RWPE2 (cell line): ENCODE measurements at places on chromosomes 7 and 10.

GRCh38 chr10:107473225-107473624 is 308.7 kb upstream of the SORCS1 start:
- H3K27me3 ChIP-seq = no peaks in the 10 kb centered on the region
- no peaks in the 10 kb centered on the region for H3K36me3 ChIP-seq
- no peaks in the 10 kb centered on the region for H3K4me1 ChIP-seq

- H3K36me3 ChIP-seq = no peaks in the 10 kb centered on the region; the same call in 1 of the 2 replicates
- no peak overlapping the region for H3K27ac ChIP-seq
- H3K27me3 ChIP-seq = no peaks in the 10 kb centered on the region
- no peak for DNase-seq
- no peaks in the 10 kb centered on the region for H3K4me1 ChIP-seq
Observed at GRCh38 chr7:77266291-77266794, 66.7 kb upstream of the FGL2 start.

DNA sequence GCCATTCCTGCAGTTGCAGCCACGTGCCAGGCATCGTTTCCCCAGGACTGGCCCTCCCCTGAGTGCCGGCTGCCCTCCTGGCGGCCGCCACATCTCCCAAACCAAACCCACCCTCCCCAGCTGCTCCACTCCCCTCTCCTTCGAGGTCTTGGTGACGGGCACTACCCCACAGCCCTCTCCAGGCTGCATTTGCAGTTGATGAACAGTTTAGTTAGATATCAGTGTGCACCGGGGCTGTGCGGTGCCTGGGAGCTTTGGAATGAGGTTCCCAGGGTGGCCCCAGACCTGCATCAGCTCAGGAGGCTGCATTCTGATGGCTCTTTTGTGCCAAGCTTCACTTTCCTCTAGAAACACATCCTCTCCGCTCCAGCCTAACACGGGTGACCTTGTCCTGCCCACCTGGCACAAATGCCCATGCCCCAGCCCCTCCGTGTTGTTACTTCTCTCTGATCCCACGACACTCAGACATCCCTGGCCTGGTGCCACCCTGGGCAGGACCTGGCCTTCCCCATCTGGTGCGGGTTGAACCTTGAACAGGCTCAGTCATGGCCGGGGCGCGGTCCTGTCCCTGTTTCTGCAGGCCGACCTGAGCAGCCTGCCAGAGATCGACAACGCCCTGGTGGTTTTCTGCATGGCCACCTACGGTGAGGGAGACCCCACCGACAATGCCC is 14.5 kb downstream of the TMEM120A start:
- no peaks in the 10 kb centered on the region for H3K27me3 ChIP-seq
- H3K27ac ChIP-seq = no peak overlapping the region
- H3K4me1 ChIP-seq = no peaks in the 10 kb centered on the region
- DNase-seq = no peak
- no peak overlapping the region for H3K4me3 ChIP-seq

- H3K36me3 ChIP-seq = no peaks in the 10 kb centered on the region
- no peaks in the 10 kb centered on the region for H3K4me1 ChIP-seq
- no peak overlapping the region for H3K27ac ChIP-seq
- no peaks in the 10 kb centered on the region for H3K27me3 ChIP-seq
- no peak overlapping the region for H3K4me3 ChIP-seq
Observed at GRCh38 chr7:34207810-34208209, 302.5 kb downstream of the BMPER start.

DNA sequence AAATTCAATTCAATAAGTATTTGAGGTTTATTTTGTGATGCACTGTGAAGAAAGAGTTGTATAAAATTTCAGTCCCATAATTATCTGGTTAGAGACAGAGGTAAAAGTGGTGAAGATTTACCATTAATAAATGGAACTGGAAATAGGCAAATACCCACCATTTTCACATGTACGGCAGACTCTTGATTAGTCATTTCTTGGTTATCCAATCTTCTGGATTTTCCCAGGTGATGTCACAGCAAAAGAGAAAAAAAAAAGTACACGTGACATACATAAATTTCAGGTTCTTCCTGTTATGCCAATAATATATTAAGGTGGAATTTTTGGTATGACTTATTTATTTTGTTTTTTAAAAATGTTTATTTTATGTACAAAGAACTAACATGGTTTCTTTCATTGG is 26.8 kb downstream of the NT5C3A start:
- peaks cover 9% of the 10 kb centered on the region for H3K4me1 ChIP-seq
- H3K27ac ChIP-seq = no peak overlapping the region
- no peak for DNase-seq
- H3K36me3 ChIP-seq = peaks cover 17% of the 10 kb centered on the region

- H3K4me1 ChIP-seq = no peaks in the 10 kb centered on the region
- no peaks in the 10 kb centered on the region for H3K27me3 ChIP-seq
- no peak overlapping the region for H3K27ac ChIP-seq
- peaks cover 4% of the 10 kb centered on the region for H3K36me3 ChIP-seq
Observed at GRCh38 chr10:79176052-79176501, 107.3 kb downstream of the ZMIZ1 start.

GRCh38 chr10:14926061-14926470 is 27.8 kb downstream of the DCLRE1C start:
- no peak overlapping the region for H3K4me3 ChIP-seq
- no peak for DNase-seq
- H3K36me3 ChIP-seq = peaks cover 87% of the 10 kb centered on the region
- H3K27me3 ChIP-seq = no peaks in the 10 kb centered on the region
- no peak overlapping the region for H3K27ac ChIP-seq

- H3K4me3 ChIP-seq = no peak overlapping the region
- no peak overlapping the region for H3K27ac ChIP-seq
Observed at GRCh38 chr10:119477444-119477843, 65.1 kb downstream of the RGS10 start.

DNA sequence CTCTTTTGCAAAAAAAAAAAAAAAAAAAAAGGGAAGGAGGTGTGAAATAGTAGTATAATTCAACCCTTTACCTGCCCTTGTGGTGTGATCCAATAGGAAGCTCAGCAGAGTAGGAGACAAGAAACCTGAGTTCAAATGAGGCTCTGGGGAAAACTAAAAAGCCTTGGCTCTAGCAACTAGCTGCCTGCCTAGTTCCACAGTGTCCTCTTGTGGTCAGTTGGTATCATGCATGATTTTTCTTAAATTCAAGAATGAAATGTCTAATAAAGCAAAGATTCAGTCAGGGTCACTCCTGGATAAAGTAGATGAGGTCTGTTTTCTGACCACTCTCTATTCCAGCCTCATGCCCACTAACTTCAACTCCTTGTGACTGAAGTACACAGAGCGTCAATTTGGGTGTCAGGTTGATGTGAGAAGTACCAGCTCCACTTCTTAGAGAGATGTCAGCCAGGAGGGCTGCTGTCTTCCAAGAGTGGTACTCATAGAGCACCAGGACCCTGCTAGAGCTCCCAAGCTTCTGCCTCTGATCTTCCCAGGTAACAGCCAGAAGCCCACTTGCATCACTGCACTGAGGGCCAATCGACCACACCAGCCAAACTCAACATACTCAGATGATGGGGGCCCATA is 10.5 kb downstream of the LSM5 start:
- H3K4me1 ChIP-seq = peaks cover 3% of the 10 kb centered on the region
- no peak overlapping the region for H3K27ac ChIP-seq
- H3K36me3 ChIP-seq = no peaks in the 10 kb centered on the region

DNA sequence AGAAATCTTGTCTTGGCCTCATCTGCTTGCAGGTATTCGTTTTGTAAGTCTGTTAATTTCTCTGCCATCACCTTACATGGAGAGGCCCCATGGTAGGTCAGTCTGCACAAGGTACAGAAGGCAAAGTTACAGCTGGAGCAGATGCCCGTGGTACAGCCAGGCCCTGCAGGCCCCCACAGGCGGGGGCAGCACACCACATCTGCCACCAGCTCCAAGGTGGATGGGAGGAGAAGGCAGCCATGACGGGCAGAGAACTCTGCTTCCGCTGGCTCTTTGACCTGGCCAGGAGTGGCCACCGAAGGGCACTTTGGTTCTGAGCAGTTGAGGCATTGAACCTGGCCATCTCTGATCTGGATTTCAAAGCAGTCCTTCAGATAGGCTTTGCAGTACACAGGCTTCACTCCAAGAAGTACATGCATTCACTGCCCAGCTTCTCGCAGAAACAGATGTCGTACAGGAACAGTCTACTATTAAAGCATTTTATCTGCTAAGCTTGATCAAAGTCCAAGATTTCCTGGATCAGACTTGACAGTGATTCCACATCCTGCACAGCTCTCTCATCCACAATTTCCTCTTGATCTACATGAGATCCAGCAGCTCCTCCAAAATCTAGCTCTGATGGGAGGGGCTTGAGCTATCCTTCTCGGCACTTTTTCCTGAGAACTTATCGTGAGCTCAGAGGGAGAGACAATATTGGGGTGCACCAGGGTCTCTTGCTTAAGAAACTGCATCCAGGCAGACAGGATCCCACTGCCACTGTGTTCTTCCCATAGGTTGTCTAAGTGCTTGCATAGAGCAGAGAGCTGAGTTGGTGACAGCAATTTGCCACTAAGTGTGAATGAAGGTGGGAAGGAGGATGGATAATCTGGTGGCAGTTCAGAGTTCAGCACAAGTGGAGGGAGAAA is 120.7 kb downstream of the TRRAP start:
- no peaks in the 10 kb centered on the region for H3K27me3 ChIP-seq
- peaks cover 59% of the 10 kb centered on the region for H3K36me3 ChIP-seq
- H3K4me3 ChIP-seq = no peak overlapping the region
- no peaks in the 10 kb centered on the region for H3K4me1 ChIP-seq
- DNase-seq = no peak

- H3K36me3 ChIP-seq = no peaks in the 10 kb centered on the region
- H3K27me3 ChIP-seq = no peaks in the 10 kb centered on the region
- no peak overlapping the region for H3K4me3 ChIP-seq
- DNase-seq = no peak
Observed at GRCh38 chr7:93902777-93903423, 3.5 kb upstream of the GNGT1 start.

- H3K4me1 ChIP-seq = peaks cover 5% of the 10 kb centered on the region
- H3K27ac ChIP-seq = no peak overlapping the region
- peak overlapping the region; percentile 41 for H3K4me3 ChIP-seq
- no peaks in the 10 kb centered on the region for H3K27me3 ChIP-seq
Observed at GRCh38 chr7:45089341-45089891, 647 bp upstream of the NACAD start.

GRCh38 chr10:11297136-11297535 is 279.5 kb downstream of the CELF2 start:
- H3K4me3 ChIP-seq = no peak overlapping the region
- no peak for DNase-seq
- H3K27me3 ChIP-seq = no peaks in the 10 kb centered on the region

- no peaks in the 10 kb centered on the region for H3K36me3 ChIP-seq
- no peak within 1 kb of the TSS for H3K27ac ChIP-seq
- no peaks in the 10 kb centered on the region for H3K27me3 ChIP-seq
- no peak for DNase-seq
Observed at GRCh38 chr7:105963038-105963667, at the start of gene CDHR3. CDHR3 (plus strand) TSS chr7:105963264; CDS start chr7:105963319, 55 bp downstream.

DNA sequence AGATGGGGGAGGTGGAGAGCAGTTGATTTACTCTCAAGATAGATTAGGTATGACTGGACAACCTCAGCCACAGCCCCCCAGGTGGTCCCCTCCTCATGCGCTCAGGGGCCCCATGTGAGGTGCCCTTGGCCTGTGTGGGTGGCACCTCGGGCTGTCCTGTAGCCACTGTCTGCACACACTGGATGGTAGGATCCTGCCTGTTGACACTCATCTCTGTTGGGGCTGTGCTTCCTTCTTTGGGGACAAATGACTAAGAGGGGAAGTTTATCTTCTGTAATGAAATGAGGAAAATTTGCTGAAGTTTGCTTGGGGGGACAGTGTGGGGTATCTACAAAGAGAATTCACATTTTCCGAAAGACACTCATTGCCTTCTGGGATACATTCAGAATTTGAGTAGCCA is 53.6 kb upstream of the ANTXRL start:
- H3K27ac ChIP-seq = no peak overlapping the region
- H3K4me3 ChIP-seq = no peak overlapping the region
- H3K27me3 ChIP-seq = no peaks in the 10 kb centered on the region
- no peaks in the 10 kb centered on the region for H3K4me1 ChIP-seq

DNA sequence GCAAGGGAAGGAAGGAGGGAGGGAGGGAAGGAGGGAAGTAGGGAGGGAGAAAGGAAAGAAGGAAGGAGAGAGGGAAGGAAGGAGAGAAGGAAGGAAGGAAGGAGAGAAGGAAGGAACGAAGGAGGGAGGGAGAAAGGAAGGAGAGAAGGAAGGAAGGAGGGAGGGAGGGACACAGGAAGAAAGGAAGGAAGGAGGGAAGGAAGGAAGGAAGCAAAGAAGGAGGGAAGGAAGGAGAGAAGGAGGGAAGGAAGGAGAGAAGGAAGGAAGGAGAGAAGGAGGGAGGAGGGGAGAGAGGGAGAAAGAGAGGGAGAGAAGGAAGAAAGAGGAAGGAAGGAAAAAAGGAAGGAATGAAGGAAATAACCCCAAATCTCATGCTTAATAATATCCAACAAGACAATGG is 630.6 kb downstream of the GRID1 start:
- H3K4me3 ChIP-seq = no peak overlapping the region
- H3K27me3 ChIP-seq = no peaks in the 10 kb centered on the region
- H3K4me1 ChIP-seq = no peaks in the 10 kb centered on the region
- no peaks in the 10 kb centered on the region for H3K36me3 ChIP-seq

DNA sequence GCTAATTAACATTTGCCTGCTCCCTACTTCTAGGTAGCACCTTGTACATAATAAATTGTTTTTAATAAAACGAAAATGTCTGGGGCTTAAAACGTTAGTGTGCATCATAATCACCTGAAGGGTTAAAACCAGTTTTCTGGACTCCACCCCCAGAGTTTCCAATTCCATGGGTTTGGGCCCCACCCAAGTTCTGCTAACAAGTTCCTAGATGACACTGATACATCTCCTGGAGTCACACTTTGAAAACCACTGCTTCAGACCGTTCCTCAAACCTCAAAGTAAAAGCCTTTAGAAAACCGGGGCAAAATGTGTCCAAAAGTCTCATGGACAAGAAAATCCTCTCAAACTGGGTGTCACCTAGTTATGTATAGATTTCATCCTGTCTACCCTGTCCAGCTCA is 9.3 kb downstream of the OSBPL3 start:
- no peaks in the 10 kb centered on the region for H3K36me3 ChIP-seq
- H3K27me3 ChIP-seq = no peaks in the 10 kb centered on the region
- H3K4me1 ChIP-seq = peaks cover 81% of the 10 kb centered on the region
- H3K27ac ChIP-seq = peak overlapping the region; percentile 98
- no peak overlapping the region for H3K4me3 ChIP-seq

- H3K36me3 ChIP-seq = no peaks in the 10 kb centered on the region
- peaks cover 21% of the 10 kb centered on the region for H3K4me1 ChIP-seq
- no peak overlapping the region for H3K27ac ChIP-seq
- no peak overlapping the region for H3K4me3 ChIP-seq
- DNase-seq = no peak
Observed at GRCh38 chr10:61787170-61787569, 114.3 kb upstream of the ARID5B start.

- H3K27me3 ChIP-seq = no peaks in the 10 kb centered on the region
- peaks cover 33% of the 10 kb centered on the region for H3K4me1 ChIP-seq
- peak overlapping the region; percentile 71 for H3K27ac ChIP-seq
- no peak overlapping the region for H3K4me3 ChIP-seq
Observed at GRCh38 chr10:116418389-116418788, 9.3 kb upstream of the PNLIPRP3 start.
